ENCODE measurements at places on chromosomes 7 and 10.

DNA sequence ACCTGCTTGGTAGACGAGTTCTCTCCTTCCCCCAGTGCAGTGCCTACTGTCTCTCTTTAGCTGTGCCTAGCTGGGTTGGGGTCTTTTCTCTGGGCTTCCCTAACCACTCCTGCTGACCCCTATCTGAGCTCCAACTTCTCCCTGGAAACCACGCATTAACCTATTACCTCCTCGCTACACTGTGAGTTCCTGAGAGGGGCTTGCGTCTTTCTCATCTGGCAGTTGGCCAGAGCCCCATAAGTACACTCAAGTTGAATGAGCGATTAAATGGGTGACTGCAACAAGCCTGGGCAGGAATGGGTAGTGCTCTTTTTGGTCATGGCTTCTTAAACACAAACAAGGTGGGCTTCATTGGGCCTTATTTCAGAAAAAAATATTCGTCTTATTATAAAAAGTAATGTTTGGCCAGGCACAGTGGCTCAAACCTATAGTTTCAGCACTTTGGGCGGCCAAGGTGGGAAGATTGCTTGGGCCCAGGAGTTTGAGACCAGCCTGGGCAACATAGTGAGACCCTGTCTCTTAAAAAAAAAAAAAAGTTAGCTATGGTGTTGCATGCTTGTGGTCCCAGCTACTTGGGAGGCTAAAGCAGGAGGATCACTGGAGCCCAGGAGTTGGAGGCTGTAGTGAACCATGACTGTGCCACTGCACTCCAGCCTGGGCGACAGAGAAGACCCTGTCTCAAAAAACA, 41.4 kb downstream of the SYPL1 start:
- DNase-seq: no peak

DNA sequence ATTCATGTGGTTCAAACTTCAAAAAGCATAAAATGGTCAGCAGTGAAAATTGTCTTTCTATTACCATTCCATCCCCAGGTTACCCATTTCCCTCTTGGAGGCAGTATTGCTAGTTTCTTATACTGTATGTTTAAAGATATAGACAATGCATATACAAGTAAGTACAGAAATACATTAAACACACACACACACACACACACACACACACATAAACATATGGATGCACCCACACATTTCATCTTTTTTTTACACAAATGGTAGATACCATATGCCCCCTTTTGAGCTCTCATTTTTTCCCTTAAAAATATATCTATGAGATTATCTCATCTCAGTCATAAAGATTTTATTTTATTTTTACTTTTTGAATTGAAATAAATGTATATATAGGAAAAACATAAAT, 79.7 kb downstream of the NEUROD6 start:
- no peak for DNase-seq

GRCh38 chr10:95525033-95525418, 36.1 kb downstream of the SORBS1 start:
- DNase-seq: no peak

DNA sequence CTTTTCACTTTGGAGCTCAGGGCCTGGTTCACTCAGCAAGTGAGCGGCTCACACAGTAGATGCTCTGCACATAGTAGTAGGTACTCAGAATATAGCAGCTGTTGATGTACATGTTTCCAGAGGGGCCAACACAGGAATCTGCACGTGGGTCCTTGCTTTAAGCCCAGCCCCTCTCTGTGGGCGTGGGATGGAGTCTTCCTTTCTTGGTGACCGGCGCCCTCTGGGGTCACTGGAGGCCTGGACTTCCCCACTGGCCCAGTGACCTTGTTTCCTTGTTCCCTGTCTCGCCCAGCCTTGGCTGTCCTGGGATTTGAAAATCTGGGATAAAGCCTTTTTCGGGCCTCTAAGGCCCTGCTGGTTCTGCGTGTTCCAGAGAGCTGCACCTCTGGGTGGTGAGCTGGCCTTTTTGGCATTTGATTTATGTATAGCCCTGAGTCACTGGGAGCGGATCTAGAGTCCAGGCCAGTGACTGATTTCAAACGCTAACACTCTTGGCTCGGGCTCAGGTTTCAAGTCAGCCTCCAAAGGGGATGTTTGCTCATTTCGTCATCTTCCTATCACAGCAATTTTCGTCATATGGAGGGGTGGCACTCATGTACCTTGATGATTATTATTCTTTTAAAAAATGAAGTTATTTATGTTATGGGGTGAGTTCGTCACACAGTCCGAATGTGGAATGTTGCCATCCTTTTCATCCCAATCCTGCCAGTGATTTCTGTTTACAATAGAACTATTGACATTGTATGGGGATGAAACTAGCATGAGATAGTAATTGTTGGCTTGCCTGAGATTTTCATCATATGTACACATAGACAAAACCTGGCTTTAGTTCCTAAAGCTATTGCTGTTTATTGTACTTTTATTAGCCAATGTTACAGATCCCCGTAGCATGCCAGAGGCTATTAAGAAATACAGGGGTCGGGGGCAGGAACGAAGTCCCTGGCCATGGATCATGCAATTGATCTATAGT, 65.5 kb downstream of the CUX1 start:
- no peak for DNase-seq

GRCh38 chr10:27661514-27662286, 83.9 kb downstream of the MKX start:
- DNase-seq: no peak
